ENCODE measurements at places on chromosomes 2 and 18. TPM values are rescaled to one million over a fixed set of nuclear protein-coding genes. Genes with fewer than 3 reads are reported as not detected.

The DUSP2 gene
- 1.1 TPM for total RNA-seq

The RBM44 gene
- 0.42 TPM for total RNA-seq

The NETO1 gene
- total RNA-seq, result 6.9 TPM

The PDK1 gene
- total RNA-seq, result 14.6 TPM

The UGP2 gene
- total RNA-seq, result 56.9 TPM

The ATP5F1A gene
- 524 TPM for total RNA-seq

The ONECUT2 gene
- 8.2 TPM for total RNA-seq

GRCh38 chr2:177296040-177296439 lies 31.5 kb upstream of the NFE2L2 start:
- DNase-seq, result no peak

GRCh38 chr2:217751192-217751591 lies 251.6 kb downstream of the TNS1 start:
- no peak for DNase-seq

- DNase-seq, result no peak
These were observed 1003.3 kb downstream of the DSC3 start for GRCh38 chr18:30039201-30039600.

DNA sequence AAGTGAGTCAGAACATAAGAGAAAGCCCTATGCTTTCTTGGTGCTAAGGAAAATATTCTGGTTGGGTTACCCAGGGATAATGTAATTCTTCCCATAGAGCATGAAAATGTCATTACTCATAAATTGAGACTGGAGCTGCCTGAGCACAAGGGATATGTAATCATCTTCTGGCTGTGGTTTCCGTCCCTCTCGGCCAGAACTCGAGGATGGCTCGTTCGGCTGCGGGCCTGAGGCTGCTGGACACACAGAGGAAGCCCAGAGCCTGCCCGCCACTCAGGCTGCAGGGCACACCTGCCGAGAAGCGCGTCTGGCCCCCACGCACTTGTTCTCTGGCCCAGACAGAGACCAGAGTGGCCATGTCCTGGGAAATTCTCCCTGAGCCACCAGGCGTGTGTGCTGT lies 104.9 kb downstream of the ASAP2 start:
- no peak for DNase-seq

GRCh38 chr2:158713523-158714138 lies 81.5 kb upstream of the DAPL1 start:
- DNase-seq, result no peak

DNA sequence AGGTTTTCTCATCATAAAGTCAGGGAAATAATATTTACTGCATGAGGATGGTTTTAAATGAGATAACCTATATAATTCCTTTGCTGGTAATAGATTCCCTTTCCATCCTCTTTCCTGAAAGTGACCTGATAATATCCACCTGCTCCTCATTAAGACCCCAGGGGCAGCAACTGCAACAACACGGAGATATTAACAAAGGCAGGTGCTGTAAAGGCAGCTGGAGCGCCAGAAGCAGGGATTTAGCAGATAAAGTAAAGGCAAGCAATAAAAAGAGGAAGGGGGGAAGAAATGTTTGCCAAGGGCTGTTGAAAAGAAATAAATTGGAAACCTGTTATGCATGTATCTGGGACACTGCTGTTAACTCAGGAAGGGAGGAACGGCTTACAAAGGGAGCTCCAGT lies 472.6 kb upstream of the KLHL29 start:
- no peak for DNase-seq

DNA sequence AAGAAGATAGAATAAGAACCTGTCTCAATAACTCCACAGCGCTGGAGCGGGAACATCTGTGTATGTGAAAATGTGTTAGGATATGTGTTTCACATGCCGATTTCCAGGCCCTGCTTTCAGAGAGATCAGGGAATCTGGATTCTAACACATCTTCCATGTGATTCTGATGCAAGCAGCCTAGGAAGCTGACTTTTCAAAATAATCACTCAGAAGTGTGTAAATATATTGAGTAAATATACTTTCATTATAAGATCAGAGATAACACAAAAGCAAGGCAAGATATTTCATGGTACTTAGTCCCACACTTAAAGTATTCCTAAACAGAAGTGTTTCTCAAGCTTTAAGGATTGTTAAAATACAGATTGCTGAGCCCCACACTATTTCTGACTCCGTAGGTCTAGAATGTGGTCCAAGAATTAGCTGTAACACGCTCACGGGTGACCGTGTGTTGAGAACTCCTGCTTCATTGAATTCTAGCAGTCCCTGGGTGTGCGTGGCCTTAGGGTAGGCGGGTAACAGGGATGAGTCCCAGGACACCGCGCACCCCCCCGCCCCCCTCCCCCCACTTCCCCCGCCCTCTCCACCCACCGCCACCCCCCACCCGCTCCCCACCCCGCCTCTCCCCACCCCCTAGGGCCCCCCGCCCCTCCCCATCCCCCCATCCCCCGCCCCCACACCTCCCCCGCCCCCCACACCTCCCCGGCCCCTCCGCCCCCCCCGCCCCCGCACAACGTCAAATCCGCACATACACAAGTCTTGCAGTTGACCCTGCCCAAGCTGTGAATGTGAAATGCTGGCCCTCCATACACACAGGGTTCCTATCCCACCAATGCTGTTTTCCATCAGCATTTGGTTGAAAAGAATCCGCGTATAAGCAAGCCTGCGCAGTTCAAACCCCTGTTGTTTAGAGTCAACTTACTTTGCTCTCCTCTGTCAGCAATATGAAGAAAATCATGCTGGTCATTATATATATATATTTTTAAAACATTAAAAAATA lies 94.2 kb upstream of the SLC39A10 start:
- DNase-seq, result no peak

DNA sequence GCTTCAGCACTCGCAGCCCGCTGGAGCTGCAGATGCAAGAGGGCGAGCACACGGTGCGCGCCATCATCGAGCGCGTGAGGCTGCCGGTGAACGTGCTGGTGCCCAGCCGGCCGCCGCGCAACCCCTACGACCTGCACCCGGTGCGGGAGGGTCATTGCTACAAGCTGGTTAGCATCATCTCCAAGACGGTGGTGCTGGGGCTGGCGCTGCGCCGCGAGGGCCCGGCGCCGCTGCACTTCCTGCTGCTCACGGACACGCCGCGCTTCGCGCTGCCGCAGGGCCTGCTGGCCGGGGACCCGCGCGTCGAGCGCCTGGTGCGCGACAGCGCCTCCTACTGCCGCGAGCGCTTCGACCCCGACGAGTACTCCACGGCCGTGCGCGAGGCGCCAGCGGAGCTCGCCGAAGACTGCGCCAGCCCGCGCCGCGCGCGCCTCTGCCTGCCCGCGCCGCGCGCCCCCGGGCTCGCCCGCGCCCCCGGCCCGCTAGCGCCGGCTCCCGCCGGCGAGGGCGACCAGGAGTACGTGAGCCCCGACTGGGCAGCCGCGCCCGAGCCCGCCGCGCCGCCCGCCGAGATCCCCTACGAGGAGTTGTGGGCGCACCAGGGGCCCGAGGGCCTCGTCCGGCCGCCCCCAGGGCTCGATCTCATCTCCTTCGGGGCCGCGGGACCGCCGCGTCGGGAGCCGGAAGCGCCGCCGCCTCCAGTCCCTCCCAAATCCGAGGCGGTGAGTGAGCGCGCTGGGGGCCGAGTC lies 11.8 kb downstream of the GAREM2 start:
- peak; percentile 80 for DNase-seq

GRCh38 chr2:10279946-10280463 lies 22.7 kb upstream of the HPCAL1 start:
- DNase-seq, result no peak

DNA sequence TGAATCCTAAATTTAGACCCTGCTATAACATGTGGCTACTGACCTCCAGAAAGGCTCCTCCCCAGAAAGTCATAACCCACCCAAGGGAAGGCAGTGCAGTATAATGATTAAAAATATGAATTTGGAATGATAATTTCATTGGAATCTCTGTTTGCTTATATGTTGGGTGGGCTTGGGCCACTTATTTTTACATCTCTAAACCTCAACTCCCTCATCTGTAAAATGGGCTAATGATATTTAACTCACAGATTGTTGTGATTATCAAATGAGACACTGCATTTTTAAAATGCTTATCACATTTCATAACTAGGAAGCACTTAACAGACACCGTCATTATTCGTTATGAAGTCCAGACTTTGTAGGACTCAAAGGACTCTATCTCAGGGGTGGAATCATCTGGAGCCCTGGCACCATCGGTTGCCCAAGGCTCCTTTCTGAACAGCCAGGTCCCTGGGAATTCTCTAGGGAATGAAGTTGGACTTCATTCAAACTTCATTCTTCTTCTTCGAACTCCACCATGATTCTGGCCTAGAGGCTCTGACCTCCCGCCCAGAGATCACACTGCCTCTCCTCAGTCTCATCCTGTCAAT lies 33.1 kb upstream of the RMDN2 start:
- DNase-seq, result no peak

GRCh38 chr2:63614983-63615945 lies 26.5 kb downstream of the MDH1 start:
- DNase-seq, result no peak
